Activated CD4-positive, alpha-beta T cell treated with anti-CD3 and anti-CD28 coated beads for 24 hours (primary cell): ENCODE measurements at places on chromosomes 1 and 21.

DNA sequence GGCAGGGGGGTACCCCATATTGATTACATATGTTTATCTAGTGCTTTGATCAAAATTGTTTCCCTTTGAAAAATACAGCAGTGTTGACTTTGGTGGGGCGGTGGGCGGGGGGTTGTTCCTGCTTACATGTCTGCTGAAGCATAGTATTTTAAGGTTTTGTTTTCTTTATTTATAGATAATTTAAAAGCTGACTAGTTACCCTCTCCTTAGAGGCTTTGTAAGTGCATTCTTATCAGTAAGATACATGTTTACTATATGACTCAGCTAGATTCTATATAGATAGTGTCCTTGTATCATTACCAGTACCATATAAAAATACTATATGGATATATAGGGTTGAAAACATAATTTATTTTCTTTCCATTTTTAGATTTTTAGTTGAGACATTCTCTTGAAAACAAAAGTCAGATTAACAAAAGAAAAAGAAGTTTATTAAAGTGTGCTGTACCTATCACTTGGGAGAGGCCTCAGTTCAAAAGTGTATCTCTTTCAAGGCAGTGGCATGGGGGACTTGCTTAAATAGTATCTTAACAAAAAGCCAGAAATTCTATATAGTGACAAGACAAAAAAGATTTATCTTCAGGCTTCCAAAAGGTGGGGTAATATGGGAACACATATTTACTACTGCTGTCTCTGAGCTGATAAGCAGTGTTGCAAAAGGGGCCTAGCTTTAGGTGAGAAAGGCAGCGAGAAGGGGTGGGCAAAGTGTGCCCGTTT, 79.0 kb downstream of the HS2ST1 start:
- DNase-seq, result no peak

GRCh38 chr1:223175633-223176032, 32.6 kb upstream of the TLR5 start:
- no peak for DNase-seq

DNA sequence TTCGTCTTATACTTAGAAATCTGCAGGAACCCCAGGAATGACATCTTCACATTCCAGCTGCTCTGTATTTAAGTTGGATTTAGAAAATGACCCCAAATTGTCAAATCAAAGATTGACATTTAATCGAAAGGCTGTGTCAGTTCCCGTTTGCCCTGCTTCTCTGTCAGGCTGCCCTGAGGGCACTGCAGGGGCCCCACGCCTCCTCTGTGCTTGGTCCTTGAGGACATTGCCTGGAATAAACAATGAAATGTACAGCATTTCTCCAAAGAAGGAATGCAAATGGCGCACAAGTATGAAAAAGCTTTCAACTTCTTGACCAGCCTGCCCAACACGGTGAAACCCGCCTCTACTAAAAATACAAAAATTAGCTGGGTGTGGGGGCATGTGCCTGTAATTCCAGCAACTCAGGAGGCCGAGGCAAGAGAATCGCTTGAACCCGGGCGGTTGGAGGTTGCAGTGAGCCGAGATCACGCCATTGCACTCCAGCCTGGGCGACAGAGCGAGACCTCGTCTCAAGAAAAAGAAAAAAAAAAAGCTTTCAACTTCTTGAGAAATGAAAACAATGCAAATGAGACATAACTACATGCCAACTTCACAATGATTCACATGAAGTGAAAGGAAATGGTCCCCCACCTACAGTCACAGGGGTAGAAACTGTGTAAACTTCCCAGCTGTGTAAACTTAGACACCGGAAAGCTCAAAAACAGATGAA, 3.0 kb downstream of the TMPRSS3 start:
- no peak for DNase-seq

DNA sequence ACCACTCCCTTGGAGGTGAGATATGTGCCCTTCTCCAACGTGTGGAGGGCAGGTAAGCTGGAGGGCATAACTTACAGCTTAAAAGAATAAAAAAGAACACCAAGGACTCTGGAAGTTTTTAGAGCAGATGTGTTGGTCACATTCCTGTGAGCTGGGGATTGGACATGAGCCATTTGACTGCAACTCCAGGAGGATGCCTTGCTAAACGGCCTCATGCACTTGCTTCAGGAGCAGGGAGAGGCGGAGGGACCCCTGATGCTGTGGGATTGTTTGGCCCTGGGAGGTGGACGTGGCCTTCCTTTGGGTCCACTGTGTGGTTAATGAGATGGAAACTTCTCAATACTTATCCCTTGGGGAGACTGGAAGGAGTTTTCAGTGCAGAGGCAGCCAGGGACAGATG, 185.6 kb downstream of the RHOU start:
- no peak for DNase-seq

DNA sequence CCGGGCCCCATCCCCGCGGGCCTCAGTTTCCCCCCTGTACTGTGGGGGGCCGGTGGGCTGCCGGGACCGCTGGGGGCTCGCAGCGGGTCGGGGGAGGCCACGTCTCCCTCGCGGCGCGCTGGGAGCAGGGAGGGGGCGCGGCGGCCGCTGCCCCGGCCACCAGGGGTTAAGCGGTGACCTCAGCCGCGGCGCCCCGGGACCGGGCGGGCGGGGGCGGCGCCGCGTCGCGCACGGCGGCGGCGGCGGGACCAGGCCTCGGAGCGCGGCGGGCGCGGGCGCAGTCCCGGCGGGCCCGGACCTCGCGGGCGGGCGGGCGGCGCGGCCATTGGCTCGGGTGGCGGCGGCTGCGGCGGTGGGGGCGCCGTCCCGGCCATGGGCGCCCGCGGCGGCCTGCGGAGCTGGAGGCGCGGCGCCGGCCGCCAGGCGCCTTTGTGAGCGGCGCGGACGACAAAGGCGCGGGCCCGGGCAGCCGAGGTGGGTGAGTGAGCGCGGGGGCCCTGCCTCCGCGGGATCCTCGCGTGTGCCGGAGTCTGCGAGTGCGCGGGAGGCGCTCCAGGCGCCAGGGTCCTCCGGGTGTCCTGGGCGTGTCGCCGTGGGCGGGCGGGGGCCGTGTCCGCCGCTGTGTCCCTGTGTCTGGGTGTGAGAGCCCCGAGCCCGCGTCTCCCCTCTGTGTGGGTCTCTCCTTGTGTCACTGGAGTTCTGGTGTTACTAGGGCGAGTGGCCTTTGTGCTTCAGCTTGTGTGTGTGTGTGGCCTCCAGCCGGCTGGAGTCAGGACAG, at the start of gene ARHGEF10L:
Gene ARHGEF10L, plus strand, starts transcription at position 222 of the 778 bp plus-strand sequence. CDS start 40,898 bp downstream, outside the sequence.
- DNase-seq, result no peak

DNA sequence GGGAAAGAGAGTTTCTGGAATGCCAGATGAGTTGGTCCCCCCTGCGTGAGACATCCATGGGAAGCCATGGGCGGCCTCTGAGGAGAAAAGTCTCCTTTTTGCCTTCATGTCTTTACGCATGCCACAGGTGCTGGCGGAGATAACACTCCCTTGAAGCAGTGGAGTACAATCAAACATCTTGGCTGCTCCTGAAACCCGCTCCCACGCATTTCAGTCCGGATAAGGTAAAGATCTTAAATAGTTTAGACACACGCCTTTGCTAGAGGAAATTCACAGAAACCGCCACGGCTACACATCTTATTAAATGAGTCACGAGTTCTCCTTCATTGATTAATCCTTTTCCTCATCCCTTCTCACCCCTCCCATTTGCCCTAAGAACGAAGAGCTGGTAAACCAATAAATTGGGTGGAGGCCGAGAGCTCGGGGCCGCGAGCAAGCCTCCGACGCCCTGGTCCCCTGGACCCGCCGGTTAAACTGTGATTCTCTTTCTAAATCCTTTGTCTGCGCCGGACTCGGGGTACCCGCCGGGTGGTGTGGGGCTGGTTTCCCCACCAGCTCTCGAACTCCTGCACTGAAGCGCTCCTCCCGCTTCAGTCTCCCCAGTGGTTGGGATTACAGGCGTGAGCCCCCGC, 6.6 kb upstream of the ZNF669 start:
- peak; percentile 35 for DNase-seq
